HT1080 (cell line): ENCODE measurements at places on chromosomes 7 and 10. TPM values are rescaled to one million over a fixed set of nuclear protein-coding genes. Genes with fewer than 3 reads are reported as not detected.

Gene TRIM73
- 0.10 TPM in 1 of 2 replicates, not detected in the other for total RNA-seq

Gene ABCC2
- total RNA-seq: 0.80 and 0.90 TPM in 2 replicates

- no peak for DNase-seq
Observed at GRCh38 chr10:44908936-44909630, 2.1 kb upstream of the TMEM72 start.

GRCh38 chr10:102117391-102118159 is 2.6 kb downstream of the LDB1 start:
- peak; percentile 79 for DNase-seq

Gene FOXP2
- 0.37 and 0.74 TPM in 2 replicates for total RNA-seq

GRCh38 chr10:3217301-3217700 is 44.7 kb upstream of the PITRM1 start:
- DNase-seq: peak; percentile 53

Gene MUC12
- not detected in 2 replicates for total RNA-seq
